ENCODE measurements at places on chromosomes 12 and 14.
A peak's percentile ranks its signal among the peaks of the same experiment; 100 is the strongest.

- DNase-seq: no peak
Observed at GRCh38 chr14:64993266-64993930, 6.7 kb downstream of the FNTB start.

DNA sequence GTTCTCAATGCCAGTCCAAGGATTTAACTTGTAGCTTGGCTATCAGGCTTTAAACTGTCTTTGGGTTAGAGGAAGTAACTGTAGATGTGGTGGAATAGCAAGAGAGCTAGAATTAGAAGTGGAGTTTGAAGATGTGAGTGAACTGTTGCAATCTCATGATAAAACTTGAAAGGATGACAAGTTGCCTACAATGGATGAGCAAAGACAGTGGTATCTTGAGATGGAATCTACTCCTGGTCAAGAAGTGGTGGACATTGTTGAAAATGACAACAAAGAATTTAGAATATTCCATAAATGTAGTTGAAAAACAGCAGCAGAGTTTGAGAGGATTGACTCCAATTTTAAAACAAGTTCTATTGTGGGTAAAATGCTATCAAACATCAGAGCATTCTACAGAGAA, 199.0 kb downstream of the DUSP6 start:
- DNase-seq: no peak

DNA sequence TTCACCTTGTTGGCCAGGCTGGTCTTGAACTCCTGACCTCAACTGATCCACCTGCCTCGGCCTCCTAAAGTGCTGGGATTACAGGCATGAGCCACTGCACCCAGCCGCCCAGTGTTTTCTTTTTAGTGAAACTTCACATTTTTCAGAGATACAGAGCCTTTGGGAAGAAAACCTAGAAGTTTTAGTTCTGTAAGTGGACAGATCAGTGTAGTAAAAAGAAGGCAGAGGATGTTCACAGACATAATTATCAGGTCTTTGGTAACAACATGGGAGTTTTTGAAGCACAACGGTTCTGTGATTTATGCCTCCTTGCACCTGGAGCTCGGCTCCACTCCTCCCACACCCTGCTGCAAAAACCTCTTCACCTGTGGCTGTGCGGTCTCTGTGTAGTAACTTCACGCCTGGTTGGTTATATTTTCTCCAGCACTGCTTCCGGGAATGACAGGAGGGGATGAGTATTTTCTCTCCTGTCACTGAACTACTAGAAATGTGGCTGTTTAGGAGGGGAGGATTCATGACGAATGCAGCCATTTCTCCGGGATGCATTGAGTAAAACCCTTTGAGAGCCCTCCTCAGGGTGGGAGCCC, 67.0 kb downstream of the ARF6 start:
- DNase-seq: peak; percentile 82

DNA sequence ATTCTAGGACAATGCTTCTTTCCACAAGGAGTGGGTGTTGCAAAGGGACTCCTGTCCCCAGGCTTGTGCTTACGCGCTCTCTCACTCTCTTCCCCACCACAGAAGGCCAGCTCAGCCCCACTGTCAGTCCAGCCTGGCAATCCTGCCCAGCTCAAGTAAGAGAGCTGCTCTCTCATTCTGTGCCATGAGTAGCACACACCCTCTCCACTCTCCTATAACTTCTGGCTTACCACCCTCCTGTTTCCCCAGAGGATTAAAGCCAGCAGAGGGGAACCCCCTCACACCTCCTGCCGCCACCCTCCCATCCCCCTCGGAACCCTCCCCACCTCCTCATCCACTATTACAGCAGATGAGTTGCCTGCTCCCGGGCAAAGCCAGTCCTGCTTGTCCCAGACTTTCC, 17.1 kb downstream of the NCKAP5L start:
- DNase-seq: no peak

GRCh38 chr12:7934091-7934888, 1.7 kb downstream of the SLC2A3 start:
- peak; percentile 56 for DNase-seq

- DNase-seq: no peak
Observed at GRCh38 chr14:79986251-79986650, 225.1 kb downstream of the DIO2 start.

- no peak for DNase-seq
Observed at GRCh38 chr12:124545508-124546418, 21.6 kb downstream of the NCOR2 start.

DNA sequence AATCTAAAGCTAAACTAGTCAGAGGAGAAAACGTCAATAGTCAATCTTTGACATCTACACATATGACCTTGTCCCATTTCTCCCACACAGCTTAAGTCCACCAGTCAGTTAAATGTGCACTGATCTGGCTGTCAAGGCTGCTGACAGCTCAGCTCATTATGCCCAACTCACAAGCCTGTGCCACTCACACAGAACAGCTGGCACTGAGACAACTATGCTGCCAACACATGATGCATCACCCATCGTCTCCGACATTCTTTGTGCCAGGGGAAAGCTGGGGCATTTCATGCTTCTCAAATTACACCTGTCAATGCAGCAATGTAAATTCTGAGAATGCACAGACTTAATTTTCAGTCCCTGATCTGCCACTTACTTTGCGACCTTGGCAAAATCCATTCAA, 25.3 kb downstream of the GNS start:
- no peak for DNase-seq

GRCh38 chr12:26188127-26188526, 7.2 kb upstream of the SSPN start:
- DNase-seq: no peak

- no peak for DNase-seq
Observed at GRCh38 chr14:64937171-64937820, 5.2 kb downstream of the GPX2 start.

- peak; percentile 28 for DNase-seq
Observed at GRCh38 chr14:100526632-100527031, 60.6 kb downstream of the BEGAIN start.

GRCh38 chr14:23650506-23650905, 14.3 kb downstream of the DHRS2 start:
- DNase-seq: no peak

DNA sequence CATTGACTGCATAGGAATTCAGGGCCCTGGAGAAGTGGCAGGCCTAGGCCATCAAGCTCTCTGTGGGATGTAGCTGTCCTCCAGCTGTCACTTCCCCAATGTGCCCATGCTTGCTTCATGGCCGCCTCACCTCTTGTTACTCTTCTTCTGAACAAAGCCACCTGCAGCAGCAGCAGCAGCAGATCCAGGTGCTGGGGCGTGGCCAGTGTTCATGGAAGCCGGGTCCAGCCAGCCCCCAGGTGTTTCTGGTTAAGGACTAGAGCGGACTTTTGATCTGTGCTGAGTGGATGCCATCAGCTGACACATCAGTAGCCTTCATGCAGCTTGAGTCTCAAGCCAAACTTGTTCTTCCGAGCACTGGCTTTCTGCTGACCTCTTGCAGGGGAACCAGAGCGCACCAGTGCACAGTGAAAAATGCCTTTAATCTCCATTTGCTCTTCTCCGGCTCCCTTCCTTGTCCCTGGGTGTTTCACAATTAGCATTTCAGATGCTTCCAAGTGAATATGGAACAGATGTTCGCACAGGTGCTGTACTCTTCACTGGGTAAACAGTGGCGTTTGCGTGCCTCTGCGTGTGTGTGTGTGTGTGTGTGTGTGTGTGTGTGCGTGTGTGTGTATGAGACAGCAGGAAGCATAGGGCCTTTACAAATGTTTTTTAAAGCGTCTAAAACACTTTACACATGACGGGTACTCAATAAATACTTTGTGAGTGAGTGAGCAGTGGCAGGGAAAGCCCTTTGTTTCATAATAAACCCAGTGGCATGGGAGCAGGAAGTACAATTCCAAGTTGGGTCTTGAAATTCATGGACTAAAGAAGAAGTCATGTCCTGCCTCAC, 20.1 kb downstream of the TPCN1 start:
- DNase-seq: peak; percentile 88

DNA sequence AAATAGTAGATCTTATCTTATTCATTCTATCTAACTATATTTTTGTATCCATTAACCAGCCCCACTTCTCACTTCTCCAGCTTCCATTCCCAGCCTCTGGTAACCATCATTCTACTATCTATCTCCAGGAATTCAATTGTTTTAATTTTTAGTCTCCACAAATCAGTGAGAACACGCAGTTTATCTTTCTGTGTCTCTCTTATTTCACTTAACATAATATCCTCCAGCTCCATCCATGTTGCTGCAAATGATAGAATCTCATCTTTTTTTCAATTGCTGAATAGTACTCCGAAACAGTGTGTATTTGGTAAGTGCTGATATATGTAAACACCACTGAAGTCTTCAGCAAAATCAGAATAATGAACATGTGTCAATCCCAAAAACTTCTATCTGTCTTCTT, 587.2 kb upstream of the ATP2B1 start:
- DNase-seq: no peak

DNA sequence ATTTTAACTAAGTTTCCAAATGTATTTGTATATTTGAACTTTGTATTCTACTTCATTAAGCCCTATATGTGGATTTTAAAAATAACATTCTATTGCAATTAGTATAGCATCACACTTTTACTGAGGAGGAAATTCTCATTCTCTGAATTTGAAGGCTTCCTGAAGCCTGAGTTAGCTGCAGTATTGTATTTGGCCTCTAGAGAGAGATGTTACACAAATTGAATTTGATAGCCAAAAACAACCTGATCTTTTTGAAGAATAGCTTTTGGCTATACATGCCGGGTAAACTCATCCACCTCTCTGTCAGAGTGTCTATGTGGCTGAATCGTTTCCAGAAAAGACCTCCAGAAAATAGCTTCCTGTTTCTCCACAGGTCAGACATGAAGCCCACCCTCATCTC, 316.5 kb upstream of the OR4E1 start:
- DNase-seq: no peak

DNA sequence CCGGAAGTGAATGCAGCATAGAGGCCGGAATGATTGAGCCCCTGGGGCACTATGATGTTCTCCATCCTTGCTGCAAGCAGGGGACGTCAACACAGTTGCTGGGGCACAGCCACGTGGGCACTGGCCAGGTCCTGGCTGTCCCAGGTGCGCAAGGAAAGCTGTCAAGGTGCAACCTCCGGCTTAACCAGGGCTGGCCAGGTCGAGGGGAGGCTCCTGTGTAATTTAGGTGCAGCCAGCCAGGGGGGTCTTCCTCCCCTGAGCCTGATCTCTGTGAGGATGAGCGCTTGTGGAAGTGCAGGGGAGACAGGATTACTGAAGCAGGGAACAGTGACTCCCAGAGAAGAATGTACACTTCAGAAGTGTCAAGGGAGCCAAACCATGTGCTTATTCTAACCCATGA, 852.8 kb upstream of the TMEM132C start:
- DNase-seq: no peak

DNA sequence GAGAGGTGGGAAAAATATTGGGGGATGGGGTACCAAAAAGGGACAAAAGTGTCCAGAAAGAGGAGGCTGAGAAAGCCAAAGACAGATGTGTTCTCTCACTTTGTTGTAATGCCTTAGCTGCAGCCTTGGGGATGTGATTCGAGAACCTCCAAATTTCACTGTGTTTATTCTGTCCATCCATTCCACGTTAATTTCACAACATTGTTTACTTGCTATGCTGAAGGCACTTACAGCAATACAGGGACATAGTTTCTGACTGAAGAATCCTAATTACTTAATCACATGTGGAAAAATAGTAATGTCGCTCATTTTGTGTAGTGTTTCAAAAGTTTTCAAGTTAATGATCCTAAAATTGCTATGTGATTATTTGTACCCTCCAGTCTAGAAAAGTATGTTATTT, 146.2 kb upstream of the SLC38A2 start:
- no peak for DNase-seq

- DNase-seq: no peak
Observed at GRCh38 chr14:78184157-78184556, 14.0 kb downstream of the NRXN3 start.

DNA sequence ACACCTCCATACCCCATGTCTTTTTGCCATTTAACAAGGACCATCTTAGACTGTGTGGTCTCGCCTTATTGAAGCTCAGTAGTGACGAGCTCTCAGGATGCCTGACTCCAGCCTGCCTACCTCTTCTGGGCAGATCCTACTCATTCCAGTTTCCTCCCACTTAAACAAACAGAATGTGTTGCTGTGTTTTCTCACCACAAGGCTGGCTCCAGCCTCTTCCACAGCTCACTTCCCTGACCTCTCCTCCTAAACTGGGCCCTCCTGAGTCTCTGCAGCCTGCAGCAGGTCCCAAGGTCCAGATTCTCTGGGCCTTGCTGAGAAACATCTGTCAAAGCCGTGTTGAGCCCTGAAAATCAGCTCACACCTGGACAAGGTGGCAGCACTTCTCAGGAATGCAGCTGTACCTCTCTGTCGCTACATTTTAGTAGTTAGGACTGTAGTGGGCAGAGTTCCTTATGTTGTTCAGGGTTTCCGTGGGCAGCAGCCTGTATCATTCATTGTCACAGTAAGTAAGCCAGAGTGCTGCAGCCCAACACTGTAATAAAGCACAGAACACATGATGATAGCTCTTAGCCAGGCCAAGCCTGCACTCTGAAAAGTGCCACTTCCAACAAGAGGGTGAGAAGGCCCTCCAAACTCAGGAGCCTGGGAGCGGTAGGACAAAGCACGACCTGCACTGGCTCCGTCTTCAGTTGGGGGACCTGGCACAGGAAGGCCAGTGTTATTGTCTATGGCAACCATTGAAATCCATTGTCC, 68.5 kb downstream of the NKX2-1 start:
- DNase-seq: no peak

DNA sequence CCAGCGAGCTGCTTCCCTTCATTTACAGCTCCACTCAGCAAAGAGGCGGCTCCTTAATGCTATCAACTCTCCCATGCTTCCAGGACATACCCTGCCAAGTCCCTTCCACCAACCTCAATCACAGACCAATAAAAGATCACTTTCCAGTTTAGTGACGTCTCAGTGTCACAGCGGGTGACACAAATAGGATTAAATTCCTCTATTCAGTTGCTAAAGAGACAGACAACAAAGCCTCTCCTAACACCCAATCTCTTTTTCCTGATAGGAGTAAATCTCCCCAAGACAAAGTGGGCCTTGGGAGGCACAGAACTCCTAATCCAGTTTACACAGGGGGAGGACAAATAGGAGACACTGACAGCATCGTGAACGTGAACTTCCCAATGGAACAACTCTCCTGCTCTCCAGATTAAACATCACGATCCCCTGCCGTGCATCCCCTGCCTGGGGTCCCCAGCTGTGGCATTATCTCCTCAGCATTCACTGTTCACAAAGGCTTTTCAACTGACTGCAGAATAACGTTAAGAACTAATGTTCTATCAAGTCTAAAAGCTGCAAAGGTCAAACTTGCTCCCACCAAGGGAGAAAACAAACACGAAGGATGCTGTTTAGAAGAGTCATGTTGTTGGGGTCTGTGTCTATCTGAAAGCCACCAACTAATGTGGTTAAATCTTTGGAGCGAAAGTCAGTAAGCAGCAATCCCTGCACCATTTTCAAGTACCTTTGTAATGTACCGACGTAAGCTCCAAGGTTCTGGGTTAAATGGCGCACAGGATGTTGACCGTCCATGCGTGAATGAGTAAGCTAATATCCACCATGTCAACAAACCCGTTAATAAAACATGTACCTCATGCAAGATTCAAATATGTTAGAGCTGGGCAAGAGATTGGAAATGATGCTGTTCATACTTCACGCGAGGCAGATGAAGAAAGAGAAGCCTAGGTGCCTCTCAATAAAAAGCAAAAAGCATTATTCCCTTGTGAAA, 31.5 kb downstream of the TMEM132D start:
- no peak for DNase-seq
